ENCODE measurements at places on chromosomes 11 and 22.

GRCh38 chr11:14898906-14899305, 6.9 kb upstream of the CYP2R1 start:
- DNase-seq = no peak

GRCh38 chr11:62905296-62905695, 15.9 kb downstream of the CHRM1 start:
- no peak for DNase-seq

DNA sequence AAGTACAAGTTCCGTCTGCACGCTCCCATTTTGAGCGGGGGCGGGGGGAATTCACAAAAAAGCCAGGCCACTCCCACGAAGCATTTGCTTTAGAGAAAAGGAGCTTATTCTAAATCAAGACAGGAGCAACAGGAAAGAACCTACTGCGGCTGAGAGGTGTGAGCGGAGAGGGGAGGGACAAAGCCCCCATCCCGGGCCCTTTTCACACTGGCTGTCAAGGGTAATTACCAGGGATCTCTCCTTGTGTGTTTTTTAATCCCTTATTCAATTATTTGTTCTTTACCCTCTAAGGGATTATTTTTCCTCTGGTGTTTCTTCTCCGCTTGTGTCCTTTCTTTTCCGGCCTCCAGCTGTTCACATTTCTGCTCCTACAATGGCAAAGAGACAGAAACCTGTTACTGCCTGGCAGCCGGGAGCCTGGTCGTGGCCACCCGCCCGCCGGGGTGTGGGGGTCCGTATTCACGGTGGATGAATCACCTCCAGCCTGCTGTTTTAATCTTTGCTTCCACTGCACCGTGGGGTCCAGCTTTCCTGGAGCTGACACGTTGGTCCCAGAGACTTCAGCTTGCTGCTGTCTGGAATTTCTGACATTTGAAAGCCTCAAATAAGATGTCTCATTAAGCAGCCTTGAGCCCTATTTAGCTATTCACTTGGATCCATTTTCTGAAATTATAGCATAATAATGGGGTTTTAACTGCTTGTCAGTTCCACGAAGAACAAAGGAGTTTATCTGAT, 61.4 kb upstream of the FADD start:
- DNase-seq = peak; percentile 67

GRCh38 chr22:41062146-41062545, 30.2 kb upstream of the EP300 start:
- DNase-seq = no peak

GRCh38 chr11:69918938-69919650, 99.9 kb upstream of the FGF3 start:
- DNase-seq = no peak
